ENCODE measurements at places on chromosomes 5 and 9.

DNA sequence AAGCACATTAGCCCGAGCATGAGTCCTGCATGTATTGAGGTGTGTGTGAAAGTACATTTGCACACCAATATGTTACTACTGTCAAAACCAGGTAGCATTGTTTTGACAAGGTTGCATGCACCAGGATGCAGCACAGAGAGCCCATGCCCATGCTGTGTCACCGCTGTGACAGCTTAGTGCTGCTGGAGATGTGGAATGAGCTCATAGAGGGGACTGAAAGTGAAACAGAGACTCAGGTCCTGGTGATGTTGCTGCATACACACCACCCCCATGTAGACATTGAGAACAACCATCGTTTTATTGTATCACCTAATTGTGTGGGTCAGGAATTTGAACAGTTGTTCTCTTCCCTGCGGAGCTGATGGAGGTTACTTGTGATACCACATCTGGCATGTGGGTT, 53.0 kb downstream of the GADD45G start:
- no peak for DNase-seq

DNA sequence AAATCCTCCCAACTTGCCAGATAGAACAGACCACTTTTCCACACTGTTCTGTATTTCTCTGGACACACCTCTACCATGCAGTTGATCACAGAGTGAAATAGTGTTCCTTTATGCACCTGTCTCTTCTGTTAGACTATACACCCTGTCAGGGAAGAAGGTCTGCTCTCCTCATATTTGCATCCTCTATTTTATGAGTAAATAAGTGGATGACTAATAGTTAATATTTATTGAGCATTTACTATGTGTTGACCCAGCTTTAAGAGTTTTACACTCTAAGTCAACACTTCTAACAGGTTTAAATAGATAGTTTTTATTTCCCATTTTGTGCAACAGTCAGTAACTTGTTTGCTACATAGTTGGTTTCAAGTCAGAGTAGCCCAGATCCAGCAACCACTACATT, 452.8 kb upstream of the MPDZ start:
- DNase-seq, result no peak

- no peak for DNase-seq
These were observed 18.5 kb upstream of the FKTN start for GRCh38 chr9:105539452-105539851.

DNA sequence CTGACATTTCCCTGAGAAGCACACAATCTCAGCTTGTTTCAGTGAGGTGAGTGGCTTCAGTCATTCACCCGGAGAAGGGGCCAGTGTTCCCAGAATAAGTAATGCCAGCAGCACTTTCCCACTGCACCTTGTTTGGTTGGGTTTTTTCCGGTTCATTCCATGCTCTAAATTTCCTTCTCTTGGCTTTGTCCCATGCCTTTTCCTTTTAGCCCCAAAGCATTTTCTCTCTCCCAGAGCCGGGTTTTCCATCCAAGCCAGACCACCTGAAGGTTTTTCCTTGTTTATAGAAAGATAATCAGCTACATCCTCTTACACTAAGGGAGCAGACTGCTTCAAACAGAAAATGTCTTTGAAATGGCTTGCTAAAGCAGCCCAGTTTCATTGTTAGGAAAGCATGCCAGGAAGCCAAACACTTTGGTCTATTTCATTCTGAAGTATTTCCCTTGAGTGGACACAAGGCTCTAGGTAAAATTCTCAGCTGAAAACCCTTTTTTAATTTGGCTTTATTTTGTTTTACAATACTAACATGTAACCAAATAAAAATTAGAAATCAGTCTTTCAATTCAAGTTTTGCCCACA, 501.6 kb downstream of the DTWD2 start:
- DNase-seq, result no peak

- no peak for DNase-seq
These were observed 655 bp downstream of the MARVELD2 start for GRCh38 chr5:69415584-69415958.

GRCh38 chr9:117156144-117156688, 258.6 kb downstream of the ASTN2 start:
- no peak for DNase-seq

DNA sequence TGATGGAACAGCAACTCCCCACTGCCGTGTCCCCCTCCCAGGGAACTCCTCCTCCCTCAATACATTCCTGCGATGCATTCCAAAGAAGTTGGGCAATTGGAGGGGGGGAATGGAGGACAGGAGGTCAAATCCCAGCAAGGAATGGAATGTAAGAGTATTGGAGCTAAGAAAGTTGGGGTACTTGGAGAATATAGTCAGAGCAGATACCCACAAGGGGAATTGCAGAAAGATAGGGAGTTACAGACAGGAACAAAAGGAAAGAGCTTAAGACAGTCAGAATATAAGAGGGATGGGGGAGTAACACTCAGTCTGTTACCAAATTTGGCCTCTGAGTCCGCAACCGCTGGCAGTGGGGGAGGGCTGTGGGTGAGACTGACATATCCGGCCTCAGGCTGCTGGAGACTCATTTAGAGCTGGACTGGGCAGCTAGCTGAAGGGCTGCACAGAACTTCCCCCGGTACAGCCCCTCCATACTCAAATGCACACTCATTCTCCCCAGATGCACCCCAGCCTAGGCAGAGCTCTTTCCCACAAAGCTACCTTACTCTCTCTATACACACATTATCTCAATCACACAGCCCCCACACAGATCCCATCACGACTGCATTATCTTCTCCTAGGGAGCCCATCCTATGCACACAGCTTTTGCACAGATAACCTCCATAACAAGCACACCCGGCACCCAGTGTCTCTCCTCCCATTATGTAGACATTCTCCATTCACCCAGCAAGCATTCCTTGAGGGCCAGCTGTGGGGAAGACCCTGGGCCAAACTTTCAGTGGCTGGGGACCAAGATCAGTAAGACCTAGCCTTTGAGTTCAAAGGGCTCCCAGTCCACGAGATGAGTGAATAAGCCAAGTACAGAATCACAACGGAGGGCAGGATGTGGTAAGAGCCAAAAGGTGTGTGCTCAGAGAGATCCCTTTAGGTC, 3.7 kb downstream of the TLN1 start:
- no peak for DNase-seq

DNA sequence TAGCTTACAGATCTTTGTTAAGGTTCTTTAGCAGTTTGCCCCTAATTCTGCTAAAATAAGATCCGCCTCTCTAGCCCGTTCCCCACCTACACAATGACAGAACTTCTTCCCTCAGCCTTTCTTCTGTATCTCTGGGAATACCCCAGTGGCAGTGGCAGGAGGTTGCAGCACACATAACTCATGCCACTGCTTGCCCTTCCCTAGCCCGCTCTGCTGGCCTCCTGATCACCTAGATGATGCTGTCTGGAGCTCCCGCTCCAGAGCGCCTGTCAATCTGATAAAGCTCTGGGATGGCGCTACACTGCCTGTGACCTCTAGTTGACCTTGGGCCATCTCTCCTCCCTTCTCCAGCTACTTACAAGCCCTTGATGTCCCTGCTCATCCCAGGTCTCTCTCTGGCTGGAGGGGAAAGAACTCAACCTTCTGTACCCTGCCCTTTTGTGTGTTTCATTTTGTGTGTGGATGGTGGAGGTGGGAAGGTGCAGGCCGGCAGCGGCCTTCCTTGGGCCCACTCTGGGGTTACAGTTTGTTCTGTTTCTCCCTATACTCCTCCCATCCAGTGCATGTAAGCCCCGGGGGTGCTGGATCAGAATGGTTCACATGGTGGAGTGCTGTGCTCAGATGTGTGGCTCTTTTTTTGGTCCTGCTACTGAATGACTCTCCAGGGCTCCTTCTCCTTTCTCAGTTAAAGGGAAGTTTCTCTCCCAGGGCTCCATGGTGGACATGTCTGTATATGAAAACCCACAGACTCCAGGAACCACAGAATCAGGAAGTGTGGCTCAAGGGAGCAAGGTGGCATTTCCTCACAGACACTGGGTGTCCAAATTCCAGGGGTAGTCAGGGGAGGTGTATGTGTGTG, 29.1 kb downstream of the MTX3 start:
- no peak for DNase-seq

GRCh38 chr5:15105799-15106393, 234.3 kb upstream of the ANKH start:
- DNase-seq, result no peak

- DNase-seq, result no peak
These were observed 39.2 kb upstream of the LRRTM2 start for GRCh38 chr5:138914338-138914737.

DNA sequence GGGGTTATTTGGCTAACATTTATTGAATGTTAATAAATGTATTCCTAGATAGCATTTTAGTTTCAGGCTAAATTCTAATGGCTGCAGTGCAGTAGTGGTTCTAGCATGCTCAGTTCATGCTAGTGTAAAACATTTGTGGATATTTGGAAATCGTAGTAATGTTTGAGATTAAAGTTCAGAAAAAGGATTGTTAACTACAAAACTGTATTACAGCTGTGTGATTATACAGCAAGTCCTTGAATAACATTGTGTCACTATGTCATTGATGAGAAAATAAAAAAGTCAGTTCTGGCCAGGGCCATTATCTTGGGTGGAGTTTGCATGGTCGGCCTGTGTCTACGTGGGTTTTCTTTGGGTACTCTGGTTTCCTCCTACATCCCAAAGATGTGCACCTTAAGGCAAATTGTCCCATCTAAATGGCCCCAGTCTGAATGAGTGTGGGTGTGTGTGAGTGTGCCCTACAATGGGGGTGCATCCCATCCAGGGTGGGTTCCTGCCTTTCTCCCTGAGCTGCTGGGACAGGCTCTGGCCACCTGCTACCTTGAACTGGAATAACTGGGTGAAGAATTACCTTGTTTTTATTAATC, 8.8 kb downstream of the ZSWIM6 start:
- DNase-seq, result no peak

DNA sequence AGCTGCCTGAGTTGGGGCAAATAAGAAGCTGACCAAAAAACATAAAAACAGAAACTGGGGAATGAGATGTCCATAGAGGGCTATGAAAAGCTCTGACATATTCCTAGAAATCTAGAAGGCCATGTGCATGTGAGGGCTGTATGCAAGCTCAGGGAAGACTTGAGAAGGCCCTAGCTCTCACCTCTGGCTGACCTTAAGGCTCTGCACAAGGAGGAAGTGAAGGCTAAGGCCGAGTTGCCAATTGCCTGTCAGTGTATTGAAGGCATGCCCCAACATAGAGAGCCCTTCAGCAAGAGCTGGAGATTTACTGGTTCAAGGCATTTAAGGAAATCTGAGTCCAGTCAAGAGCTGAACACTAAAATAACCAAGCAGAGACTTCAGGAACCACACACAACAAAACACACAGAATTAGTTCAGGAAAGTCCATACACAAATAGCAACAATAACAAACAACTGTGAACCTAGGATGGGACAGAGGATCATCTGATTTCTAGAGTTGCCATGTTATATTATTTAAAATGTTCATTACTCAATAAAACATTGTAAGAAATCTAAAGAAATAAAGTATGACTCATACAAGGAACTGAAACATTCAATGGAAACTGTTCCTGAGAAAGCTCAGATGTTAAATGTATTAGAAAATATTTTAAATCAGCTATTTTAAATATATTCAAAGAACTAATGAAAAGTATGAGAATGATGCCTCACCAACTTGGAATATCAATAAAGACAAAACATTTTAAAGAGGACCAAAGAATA, 161.8 kb downstream of the AUH start:
- DNase-seq, result no peak

DNA sequence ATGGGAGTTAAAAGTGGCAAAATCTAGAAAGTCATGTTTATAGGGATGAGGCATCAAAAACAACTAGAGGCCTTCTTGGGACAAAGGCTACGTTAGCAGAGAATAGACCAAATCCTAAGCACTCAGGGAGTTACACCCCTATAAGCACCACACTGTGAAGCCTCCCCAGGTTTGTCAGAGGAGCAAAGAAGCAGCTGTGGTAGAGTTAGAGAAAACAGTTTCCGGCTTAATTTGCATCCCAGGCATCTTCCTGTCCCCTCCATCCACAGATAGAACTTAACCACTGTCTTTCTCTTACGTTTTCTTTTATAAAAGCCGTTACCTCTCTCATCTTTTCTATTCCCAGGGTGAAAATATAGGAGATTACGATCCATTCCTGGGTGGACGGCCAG, 188.6 kb upstream of the KLF9 start:
- no peak for DNase-seq

- DNase-seq, result no peak
These were observed 10.2 kb upstream of the SLC25A51 start for GRCh38 chr9:37914154-37914551.

GRCh38 chr5:9932770-9933169, 302.6 kb upstream of the TAS2R1 start:
- no peak for DNase-seq

DNA sequence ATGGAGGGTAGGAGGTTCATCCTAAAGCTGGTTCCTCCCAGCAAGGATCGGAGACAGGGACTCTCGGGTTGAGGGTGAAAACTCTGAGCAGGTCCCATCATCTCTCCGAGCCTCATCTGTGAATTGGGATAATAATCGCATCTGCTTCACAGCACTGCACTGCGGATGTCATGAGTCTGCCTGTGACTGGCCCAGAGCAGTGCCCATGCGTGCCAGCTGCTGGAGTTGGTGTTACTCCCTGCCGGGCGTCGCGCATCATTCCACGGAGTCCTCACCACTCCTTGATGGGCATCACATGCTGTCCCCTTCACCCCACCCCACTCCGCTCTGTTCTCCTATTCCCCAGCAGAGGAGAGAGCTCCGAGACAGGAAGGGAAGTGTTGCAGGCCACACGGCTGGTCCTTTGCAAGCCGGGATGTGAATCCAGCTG, 35.1 kb upstream of the ORM1 start:
- DNase-seq, result no peak

DNA sequence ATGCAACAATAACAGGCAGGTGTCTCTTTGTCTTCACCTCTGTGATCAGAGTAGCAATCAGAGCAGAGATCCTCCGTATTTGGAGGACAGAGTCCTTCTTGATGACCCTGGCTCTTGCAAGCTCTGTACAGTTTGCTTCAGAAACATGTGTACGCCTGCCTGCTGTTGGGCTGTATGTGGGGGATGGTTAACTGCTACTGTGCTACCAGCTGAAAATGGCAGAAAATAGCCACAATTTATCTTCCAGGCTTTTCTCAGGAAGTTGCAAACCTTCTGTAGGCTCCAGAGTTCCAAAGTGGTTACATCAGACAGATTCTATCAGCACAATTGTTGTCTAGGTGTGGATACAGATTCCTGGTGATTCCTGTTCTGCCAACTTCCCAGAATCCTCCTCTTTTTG, 35.5 kb downstream of the DDX46 start:
- DNase-seq, result no peak
